Right kidney (tissue), 9 donors: ENCODE measurements at places on chromosomes 3 and 15.

GRCh38 chr3:2544718-2545117, 446.1 kb downstream of the CNTN4 start:
- no peak for DNase-seq

DNA sequence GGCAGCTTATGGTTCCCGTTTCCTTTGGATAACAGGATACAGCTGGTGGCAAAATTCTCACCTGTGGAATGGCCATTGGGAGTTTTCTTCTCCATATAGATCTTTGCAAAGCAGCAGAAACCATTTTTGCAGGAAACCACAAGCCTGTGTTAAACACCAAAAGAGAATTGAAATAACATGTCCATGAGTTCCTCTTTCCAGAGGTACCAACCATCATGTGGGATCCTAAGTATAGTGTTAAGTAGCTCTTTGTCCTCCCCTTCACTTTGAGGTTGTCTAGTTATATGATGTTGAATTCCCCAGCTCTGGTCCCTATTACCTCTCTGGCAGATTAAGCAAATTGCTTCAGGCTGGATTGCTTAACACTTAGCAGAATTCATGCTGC, 94.9 kb downstream of the AKAP13 start:
- no peak for DNase-seq

GRCh38 chr3:155462672-155463071, 169.2 kb upstream of the STRIT1 start:
- DNase-seq = no peak

- peak; percentile 31 for DNase-seq
Observed at GRCh38 chr3:48268936-48269561, 28.1 kb downstream of the ZNF589 start.

DNA sequence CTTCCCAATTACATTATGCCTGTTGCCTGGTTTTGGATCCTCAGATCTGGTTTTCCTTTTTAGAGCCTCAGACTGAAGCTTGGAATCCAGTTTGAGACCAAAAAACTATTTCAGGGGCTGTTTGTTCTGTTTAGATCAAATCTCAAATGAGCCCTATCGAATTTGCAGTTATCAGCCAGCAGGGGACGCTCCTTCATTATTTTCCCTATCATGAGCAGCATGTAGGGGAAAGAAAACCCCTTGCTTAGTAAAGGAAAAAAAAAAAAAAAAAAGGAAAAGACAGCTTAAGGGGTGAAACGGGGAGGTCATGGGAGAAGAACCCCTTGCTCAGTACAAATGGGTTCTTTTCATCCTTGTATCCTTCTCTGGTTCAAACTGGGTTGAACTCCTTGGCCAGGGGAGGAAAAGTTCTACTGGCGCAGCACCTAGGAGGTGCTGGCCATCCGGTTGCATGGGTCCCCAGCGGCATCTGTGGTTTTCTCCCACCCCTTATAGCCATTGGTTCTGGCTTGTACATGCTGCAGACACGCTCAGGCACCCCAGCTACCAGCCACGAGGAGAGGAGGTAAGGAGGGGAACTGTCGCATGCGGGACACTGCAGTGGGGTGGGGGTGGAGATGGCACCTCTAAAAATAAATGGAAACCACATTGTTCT, 1375.1 kb upstream of the ALCAM start:
- no peak for DNase-seq

- DNase-seq = no peak
Observed at GRCh38 chr3:4321732-4322131, 18.6 kb downstream of the SETMAR start.

GRCh38 chr15:100918690-100919480, at the start of gene LRRK1:
TSS of gene LRRK1 (plus strand) at chr15:100919357. CDS start at chr15:100924633, 5,276 bp downstream.
- peak; percentile 85 for DNase-seq

DNA sequence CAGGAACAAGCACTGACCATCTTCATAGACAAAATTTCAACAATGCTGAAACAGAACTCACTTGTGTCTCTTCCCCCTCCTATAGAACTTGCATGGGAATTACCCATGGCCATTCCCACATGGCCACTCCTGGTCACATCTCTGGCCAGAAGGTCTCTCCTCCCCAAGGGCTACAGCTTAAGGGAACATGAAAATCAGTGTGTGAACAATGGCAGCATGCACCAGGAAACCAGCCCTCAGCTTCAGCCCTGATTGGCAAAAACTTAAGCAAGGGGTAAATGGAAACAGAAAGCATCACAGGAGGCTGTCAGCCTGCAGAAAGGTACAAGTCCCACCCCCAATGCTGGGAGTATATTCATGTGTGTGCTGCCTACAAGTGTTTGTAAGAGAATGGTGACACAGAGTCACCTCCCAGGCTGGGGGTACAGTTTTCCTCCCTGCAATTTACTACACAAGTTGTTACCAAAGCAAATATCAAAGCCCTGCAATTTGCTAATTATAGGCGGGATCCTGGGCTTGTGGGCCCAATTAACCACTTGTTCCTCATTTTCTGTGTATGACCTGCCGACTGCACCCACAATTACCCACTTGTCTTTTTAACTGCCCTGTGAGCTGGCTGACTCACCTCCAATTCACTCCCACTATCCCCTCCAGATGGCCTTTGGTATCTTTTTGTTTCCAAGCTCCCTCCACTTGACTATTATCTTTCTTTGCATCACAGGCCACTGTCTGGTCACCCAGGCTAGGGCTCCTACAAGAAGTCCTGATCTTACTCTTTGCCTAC, 84.4 kb upstream of the HES1 start:
- DNase-seq = no peak

GRCh38 chr3:191253089-191253799, 54.2 kb downstream of the OSTN start:
- no peak for DNase-seq

DNA sequence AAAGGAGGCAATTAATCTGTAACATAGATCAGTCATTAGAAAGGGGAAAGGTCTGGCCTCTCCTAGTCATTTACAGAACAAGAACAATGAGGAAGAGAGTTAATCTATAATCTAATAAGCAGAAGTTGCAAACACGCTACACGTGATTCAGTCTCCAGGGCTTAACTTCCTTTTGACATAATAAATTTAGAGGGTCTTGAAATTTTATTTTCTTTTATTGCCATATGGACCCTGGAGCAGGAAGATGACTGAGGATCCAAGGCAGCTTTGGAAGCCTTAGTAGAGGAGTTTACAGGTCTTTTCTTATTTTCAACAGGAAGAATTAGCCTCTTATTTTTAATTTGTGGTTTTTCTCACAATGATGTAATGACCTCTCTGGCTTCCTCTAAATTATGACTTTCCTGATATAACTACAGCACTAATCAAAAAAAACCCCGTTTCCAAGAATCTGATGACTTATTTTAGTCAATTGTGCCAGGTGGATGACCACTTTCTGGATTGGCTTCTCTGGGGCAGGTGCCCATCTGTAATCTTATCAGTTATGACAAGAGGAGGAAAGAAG, 32.2 kb downstream of the ADGRG7 start:
- no peak for DNase-seq

- no peak for DNase-seq
Observed at GRCh38 chr15:62417439-62417838, 252.4 kb upstream of the C2CD4B start.

GRCh38 chr3:62587579-62588031, 214.3 kb upstream of the FEZF2 start:
- DNase-seq = no peak

GRCh38 chr3:130299531-130299930, 45.9 kb upstream of the COL6A5 start:
- no peak for DNase-seq

DNA sequence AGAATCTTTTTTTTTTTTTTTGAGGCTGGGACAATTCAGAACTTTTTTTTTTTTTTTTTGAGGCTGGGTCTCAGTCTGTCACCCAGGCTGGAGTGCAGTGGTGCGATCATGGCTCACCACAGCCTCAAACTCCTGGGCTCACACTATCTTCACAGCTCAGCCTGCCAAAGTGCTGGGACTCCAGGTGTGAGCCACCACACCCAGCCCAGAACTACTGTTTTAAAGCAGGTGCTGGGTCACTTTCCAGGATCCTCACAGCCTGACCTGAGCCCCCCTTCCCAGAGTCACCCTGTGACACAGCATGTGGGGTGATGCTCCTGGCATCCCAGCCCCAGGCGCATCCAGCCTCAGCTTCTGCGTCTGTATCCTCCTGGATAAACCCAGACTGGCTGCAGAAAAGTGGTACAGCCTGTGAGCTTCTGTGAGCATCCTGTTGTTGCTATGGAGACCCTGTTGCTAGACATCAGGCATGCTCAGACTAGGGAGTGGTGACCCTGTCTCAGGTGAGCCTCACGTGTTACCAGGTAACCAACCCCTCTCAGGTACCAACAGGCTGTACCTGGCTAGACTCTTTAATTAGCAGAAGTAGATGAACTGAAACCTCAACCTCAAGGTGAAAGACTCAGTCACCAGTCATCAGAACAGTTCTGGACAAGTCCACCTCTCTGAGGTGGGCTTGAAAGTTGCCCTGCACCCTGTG, 15.0 kb downstream of the KLF13 start:
- DNase-seq = no peak

DNA sequence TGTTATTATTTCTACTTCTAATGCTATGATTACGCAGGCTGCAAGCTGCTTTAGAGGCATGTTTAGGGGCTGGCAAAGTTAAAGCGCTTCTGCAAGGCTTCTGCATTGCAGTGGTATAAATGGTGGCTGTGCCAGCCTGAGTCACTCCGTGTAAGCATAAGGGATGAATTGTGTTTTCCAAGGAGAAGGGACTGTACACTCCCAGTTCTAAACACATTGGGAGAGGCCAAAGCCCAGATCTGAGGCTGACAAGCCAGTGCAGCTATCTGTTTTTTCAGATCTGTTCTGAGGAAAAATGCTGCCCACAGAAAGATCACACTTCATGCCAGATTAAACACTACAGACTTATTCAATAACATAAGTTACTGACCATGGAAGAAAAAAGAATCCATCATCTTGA, 83.8 kb downstream of the PRICKLE2 start:
- DNase-seq = no peak

- DNase-seq = no peak
Observed at GRCh38 chr15:62841891-62842559, 200.5 kb upstream of the TPM1 start.

GRCh38 chr15:33089165-33089877, 105.2 kb downstream of the FMN1 start:
- no peak for DNase-seq

GRCh38 chr15:39127151-39127790, 453.6 kb upstream of the THBS1 start:
- DNase-seq = no peak

- DNase-seq = peak; percentile 13
Observed at GRCh38 chr3:78506581-78507195, 1261.1 kb downstream of the ROBO1 start.

GRCh38 chr3:98827221-98827920, 64.2 kb downstream of the ST3GAL6 start:
- no peak for DNase-seq

DNA sequence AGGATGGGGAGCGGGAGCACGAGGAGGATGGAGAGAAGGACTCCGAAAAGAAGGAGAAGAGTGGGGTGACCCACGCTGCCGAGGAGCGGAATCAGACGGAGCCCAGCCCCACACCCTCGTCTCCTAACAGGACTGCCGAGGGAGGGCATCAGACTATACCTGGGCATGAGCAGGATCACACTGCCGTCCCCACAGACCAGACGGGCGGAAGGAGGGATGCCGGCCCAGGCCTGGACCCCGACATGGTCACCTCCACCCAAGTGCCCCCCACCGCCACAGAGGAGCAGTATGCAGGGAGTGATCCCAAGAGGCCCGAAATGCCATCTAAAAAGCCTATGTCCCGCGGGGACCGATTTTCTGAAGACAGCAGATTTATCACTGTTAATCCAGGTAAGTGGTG, 169.8 kb downstream of the FEZF2 start:
- no peak for DNase-seq

DNA sequence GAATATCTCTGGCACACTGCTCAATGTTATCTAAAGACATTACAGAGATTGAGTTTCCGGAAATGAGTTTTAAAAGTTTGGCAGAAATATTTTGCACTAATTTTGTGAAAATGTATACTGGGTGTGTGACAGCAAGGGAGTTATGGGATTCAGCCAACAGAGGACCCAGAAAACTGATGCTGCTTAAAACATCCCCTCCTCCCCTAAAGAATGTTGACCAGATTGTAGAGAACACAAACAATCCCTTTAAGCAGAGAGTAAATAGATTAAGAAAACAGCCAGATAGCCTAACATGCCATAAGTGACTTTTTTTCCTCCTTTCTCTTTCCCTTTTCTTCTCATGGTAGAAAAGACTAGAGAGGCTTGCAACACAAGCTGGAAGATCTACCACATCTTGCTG, 928.0 kb upstream of the ALCAM start:
- DNase-seq = no peak

DNA sequence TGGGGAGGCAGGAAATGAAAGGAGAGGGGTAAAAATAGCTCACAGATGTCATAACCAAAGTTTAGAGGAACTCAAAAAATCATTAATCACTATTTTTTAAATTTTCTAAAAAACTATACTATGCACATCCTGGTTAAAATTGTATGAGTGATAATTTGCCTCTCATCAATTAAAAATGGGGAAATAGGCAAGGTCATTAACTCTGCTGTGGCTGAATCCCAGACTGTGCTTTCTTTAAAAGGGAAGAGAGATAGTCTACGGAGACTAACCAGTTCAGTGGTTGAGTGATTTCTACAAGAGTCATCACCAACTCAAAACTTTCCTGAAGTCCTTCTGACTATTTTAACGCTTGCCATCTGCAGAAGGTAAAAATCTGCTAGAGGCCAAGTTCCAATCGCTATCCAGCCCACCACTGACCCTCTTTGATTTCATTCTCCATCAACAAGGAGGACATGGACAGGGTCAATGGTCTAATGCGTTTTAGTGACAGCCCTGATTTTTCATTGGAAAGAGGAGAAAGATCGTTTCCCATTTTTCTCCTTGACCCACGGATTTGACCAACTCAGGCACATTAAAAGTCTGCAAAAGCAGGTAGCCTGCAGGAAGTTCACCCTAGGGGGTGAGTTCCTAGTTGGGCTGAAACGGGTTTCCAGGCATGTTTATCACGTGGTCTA, 850 bp downstream of the SUCLG2 start:
- no peak for DNase-seq

- DNase-seq = no peak
Observed at GRCh38 chr15:43749690-43750345, 3.6 kb downstream of the PDIA3 start.

GRCh38 chr15:88504445-88504844, 36.9 kb downstream of the MRPS11 start:
- no peak for DNase-seq

- no peak for DNase-seq
Observed at GRCh38 chr3:72451841-72452240, 396.4 kb downstream of the SHQ1 start.

GRCh38 chr3:107861422-107861821, 229.4 kb downstream of the CD47 start:
- no peak for DNase-seq
